Activated CD4-positive, alpha-beta T cell treated with anti-CD3 and anti-CD28 coated beads, Interleukin-10, Interleukin-2, amounts not matched to agents 100 ng/mL and 50 ng/mL, durations not matched to agents 16 hours and 8 hours (primary cell): ENCODE measurements at places on chromosomes 5 and 9.

DNA sequence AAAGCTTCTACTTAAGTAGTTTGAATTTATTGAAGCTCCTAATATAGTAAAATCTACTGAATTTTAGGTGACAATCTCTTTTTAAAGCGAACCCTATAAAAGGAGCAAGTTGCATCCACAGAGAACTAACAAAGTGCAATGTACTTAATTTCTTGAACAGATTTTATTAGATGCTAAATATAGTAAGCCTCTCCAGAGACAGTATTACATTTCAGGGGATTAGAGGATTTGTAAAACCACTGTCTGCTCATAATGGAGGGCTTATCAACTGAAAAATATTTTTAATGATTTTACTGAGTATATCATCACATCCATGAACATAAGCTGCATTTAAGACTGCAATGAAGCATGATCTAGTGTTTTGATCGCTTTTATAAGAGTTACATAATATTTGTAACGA lies 230.0 kb upstream of the EFNA5 start:
- no peak for DNase-seq

DNA sequence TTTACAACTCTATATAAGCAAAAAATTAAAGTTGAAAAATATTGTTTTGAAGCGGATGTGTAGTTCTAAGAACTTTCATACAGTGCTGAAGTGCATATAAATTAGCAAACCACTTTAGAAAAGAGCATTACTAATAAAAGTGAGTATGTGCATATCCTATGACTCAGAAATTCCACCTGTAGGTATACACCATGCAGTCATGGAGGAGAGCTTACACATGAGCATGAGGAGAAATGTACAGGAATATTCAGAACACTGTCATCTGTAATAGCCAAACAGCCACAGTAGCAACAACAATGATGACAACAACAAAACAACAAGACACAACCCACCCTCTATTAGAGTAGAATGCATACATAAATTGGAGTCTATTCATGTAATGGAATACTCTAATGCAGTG lies 138.2 kb upstream of the ARRDC3 start:
- no peak for DNase-seq

GRCh38 chr5:101942321-101942882 lies 353.7 kb downstream of the SLCO4C1 start:
- peak; percentile 38 for DNase-seq

DNA sequence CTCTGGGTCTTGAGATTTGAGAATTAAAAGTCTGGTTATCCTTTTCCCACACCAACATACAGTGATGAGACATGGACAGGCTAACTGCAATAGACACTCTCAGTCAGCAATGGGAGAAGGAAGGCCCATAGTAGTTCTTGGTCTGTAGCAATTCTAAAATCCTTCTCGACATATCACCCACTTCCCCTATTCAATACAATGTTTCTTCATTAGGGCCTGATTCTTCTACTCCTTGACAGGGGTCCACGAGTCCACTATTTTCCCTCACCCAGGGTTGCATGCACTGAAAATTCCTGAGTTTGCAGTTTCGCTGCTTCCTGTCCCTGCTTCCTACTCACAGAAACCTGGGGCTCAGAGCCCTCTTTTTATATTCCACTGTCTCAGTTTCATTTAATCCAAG lies 402.8 kb downstream of the MAT2B start:
- no peak for DNase-seq

DNA sequence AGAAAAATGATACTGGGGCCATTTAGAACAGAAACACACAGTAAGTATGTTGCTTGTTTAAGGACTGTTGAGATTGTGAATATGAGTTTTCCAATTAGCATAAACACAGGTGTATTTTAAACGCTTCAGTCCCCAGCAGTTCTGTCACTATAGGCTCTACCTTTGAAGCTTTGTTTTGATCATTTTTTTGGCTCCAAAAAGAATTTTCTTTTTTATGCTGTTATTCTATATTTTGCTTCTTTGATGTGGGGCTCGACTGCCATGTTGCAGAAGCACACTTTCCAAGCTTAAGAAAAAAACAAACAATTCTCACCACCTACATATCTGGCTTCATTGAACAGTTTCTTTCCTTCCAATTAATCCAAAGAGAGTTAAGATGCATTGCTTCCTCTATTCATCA lies 131.0 kb upstream of the DMAC1 start:
- DNase-seq = no peak

GRCh38 chr5:125085797-125086505 lies 339.5 kb upstream of the ZNF608 start:
- DNase-seq = no peak

DNA sequence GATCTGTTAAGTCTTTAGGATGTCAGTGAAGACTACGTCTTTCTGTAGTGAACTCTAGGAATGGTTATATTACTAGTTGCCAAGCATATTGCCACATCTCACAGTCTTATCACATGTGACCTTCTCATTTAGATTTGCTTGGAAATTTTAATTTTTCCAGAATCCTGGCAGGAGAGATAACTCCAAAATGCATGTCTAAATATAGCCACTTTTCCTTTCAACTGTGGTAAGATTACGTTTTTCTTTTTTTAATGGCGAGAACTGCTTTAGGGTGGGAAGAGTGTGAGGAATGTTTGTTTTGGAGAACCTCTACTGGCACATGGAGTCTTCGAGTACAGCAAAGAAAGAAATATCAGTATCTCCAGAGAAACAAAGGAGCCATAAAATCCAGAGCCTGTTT lies 91.7 kb upstream of the ADAMTSL1 start:
- no peak for DNase-seq

DNA sequence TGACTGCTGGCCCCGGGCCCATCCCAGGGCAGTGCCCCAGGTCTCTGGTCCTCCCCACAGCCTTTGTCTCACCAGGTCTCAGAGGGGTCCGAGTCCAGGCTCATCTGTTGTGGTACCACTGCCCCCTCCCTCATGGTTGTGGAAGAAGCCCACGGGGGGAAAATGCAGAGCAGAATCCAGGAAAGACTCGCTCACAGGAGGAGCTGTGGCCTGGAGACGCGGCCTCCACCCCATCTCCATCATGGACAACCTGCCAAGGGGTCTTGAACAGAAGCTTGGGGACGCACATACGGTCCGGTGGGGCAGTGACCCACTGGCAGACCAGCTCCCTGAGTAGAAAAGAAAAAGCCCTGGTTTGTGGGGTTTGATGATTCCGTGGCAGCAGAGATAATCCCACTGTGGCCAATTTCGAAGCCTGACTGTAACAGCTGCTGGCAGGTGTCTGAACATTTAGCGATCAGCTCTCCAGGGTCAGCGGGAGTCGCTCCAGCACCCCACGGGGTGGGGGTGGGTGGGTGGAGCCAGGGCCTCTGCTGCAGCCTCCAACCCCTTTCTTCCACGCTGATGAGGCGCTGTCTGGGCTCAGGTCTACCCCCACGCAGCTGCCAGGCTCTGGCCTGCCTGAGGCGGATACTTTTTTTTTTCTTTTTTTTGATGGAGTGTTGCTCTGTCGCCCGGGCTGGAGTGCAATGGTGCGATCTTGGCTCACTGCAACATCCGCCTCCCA lies 1.9 kb upstream of the GRIN1 start:
- no peak for DNase-seq

- peak; percentile 52 for DNase-seq
These were observed 27.1 kb upstream of the SLC6A19 start for GRCh38 chr5:1174122-1174936.

GRCh38 chr5:124962735-124963134 lies 216.3 kb upstream of the ZNF608 start:
- DNase-seq = no peak

GRCh38 chr5:154236011-154236410 lies 45.5 kb downstream of the GALNT10 start:
- DNase-seq = no peak

- DNase-seq = no peak
These were observed 21.4 kb upstream of the CXCL14 start for GRCh38 chr5:135600152-135600570.

DNA sequence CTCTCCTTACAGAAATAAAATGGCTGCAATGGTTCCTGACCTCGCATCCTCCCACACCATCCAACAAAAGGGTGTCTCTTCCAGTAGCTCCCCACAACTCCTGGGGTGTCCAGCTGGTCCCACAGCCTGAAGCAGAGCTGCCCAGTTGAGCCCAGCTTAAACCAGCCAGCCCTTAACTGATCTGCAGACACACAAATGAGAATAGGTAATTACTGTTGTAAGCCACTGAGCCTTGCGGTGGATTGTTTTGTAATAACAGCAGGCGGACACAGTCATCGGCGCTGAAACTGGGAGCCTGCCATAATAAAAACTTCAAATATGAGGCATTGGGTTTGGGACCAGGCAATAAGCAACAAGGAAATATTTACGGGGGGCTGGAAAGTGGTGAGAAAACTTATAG lies 10.4 kb upstream of the ZBTB43 start:
- no peak for DNase-seq

DNA sequence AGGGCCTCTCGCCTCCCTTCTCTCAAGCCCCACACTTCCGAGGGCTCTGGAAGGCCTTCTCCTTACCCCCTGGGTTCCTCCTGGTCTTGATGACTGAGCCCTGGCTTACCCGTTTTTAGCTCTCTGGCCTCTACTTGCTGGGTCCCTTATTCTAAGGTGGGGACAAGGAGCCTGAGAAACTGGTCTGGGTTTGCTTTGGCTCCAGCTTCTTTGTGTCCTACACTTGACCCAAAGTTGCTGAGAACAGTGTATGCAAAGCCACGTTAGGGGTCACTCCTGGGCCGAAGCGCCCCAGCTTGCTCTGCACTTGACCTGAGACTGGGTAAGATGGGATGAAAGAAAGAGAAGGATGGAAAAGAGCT lies 788 bp downstream of the ZNF346 start:
- peak; percentile 13 for DNase-seq

DNA sequence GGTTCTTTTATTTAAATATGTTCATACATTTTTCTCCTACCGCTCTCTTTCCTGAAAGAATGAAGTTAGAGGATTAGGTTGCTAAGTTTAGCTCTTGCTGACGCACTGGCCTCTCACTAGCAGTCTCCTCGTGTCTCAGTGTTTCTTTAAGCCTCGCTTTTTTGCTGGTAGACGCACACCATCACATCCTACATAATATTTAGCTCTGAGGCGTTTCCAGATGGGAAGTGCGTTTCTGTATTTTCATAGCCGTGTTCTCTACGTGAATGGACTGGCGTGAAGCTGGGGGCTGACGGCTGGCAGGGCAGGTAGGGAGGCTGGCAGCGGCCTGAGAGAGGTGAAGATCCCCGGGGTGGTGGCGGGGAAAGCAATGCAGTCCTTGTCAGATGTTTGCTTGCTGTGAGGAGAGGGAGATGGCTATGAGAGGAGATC lies 79.2 kb upstream of the SPRY4 start:
- no peak for DNase-seq

GRCh38 chr5:150574818-150575547 lies 65.5 kb upstream of the SYNPO start:
- no peak for DNase-seq

DNA sequence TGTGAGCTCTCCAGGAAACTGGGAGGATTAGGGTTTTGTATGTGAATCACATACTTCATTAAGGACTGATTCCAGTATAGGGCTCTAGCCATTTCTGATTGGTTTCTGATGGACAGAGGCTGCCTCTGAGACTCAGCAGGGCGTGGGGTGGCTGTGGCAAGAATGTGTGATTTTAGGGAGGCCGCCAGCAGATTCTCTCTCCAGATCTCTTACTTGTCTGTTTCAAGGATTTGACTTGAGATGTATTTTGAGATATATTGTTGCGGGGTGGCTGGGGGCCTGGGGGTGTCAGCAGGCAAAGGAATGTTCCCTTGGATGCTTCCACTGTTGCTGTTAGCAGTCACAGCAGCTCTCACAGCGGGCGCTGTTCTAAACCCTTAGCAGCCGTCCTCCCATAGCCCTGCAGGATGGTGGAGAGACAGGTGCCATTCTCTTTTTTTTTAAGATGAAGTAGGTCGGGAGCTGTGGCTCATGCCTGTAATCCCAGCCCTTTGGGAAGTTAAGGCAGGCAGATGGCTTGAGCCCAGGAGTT lies 8.0 kb upstream of the HNRNPAB start:
- DNase-seq = no peak

GRCh38 chr5:74187757-74188156 lies 452.8 kb downstream of the ENC1 start:
- no peak for DNase-seq

GRCh38 chr5:169706758-169707450 lies 69.8 kb downstream of the DOCK2 start:
- no peak for DNase-seq

- no peak for DNase-seq
These were observed 50.0 kb downstream of the CAST start for GRCh38 chr5:96712100-96712746.

GRCh38 chr5:156667616-156668015 lies 182.5 kb upstream of the PPP1R2B start:
- no peak for DNase-seq

DNA sequence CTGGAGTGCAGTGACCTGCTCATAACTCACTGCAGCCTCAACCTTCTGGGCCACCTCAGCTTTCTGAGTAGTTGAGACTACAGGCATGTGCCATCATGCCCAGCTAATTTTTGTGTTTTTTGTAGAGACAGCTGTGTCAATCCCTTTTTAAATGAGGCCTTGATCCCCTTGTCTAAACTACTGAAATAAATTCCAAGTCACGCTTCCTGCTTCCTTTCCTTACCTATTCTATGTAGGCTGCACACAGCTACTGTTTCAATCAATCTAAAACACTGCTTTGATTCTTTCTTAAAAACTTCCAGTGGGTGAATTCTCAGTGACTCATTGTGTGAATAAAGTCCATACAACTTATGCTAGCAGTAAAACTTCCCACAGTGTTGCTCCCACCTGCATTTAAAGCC lies 2.9 kb upstream of the C7 start:
- DNase-seq = no peak

GRCh38 chr9:20307621-20308020 lies 314.7 kb downstream of the MLLT3 start:
- no peak for DNase-seq

- DNase-seq = no peak
These were observed 133.4 kb upstream of the CDH9 start for GRCh38 chr5:27171761-27172261.

DNA sequence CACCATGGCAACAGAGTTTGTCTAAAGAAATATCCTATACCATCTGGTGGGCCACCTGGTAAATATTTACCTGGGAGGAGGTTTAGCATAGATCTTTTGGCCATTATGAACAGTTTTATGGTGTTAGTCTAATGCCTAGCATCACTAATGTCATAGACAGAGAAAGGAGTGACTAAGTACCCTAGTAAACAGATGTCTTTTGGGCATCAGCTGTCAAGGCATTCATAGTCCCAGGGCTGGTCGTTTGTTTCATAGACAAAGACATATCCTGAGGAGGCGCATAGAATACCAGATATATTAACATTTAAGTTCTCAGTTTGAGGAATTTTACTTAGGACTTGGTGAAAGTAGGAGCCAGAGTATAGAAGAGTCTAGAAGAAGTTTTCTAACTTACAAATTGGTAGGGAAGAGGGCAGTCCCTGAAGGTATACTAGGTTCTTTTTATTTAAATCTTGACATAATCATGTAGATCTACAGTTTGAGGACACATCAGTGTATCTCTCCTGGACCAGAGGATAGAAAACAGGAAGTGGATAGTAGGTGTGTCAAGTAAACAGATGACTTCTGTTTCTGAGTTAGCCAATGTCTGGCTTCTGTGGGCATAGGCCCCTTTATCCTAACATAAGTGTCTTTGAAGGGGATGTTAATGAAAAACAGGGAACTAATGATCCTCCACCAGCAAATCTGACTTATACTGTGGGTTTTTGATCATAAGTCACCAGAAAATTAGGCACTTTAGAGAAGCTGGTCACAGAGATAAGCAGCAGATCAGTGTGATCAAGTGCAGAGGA lies 105.0 kb upstream of the PRSS3 start:
- DNase-seq = no peak
